Jurkat, Clone E6-1 (cell line): ENCODE measurements at places on chromosomes 2 and 18.
A peak's percentile ranks its signal among the peaks of the same experiment; 100 is the strongest.

GRCh38 chr2:164606557-164606956 is 14.7 kb downstream of the GRB14 start:
- no peak for DNase-seq

DNA sequence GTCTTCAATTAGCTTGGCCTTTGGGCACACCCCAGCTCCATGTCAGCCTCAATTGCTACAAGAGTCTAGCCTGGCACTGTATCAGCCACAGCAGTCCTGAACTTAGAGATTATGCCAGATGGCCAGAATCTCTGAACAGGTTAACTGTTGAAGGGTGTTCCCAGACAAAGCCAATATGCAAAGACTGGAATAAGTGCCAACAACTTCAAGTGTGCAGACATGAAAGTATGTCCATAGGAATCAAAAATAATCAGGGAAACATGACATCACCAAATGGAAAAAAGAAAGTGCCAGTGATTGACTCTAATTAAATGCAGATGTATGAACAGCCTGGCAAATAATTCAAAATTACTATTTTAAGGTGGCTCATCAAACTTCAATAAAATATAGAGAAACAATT is 98.5 kb upstream of the DOCK10 start:
- DNase-seq, result no peak

DNA sequence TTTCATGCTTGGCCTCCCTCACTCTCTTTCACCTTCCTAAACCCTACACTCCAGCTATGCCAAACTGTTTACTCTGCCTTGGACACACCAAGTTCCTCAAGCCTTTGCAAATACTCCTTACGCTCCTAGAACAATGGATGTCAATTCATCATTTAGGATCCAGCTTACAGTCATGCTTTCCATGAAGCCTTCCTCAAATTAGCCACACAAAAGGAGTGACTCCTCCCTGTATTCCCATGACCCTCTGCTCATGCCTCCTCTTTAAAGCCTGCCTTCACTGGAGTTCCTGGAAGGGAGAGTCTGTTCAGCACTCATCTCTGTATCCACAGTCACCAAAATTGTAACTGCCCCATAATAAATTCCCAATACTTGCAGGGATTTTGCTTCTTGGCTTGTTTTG is 721 bp upstream of the EHD3 start:
- no peak for DNase-seq

- DNase-seq, result no peak
Observed at GRCh38 chr2:110848519-110849030, 116.2 kb downstream of the ACOXL start.

GRCh38 chr2:169965495-169965894 is 138.2 kb downstream of the UBR3 start:
- no peak for DNase-seq

- no peak for DNase-seq
Observed at GRCh38 chr2:15927551-15928218, 12.7 kb upstream of the MYCN start.

GRCh38 chr2:60528281-60529020 is 25.0 kb downstream of the BCL11A start:
- DNase-seq, result no peak

DNA sequence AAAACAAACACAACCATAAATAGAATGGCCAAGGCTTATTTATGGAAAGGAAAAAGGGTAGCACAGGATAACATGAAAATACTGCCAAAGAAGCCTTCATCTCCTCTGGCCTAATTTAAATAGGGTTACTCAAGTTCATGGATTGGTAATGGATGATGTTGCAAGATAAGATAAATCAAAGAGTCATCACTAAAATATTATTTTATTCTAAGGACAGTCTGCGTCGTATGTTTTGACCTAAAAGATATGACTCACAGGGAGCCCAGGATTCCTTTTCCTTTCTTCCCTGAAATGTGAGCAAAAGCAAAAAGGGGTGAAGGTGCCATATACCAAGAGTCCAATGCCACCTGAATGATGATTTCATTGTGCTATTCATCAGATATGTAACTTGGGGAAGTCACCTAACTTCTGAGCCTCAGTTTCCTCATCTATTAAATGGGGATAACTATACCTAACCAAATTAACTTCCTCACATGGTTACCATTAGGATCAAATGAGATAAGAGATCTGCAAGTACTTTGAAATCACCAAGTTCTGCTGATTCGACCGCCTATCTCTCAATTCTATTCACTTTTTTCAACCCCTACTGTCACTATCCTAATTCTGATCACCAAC is 137.7 kb downstream of the THADA start:
- no peak for DNase-seq

- no peak for DNase-seq
Observed at GRCh38 chr2:188677142-188677541, 297.0 kb upstream of the COL3A1 start.

DNA sequence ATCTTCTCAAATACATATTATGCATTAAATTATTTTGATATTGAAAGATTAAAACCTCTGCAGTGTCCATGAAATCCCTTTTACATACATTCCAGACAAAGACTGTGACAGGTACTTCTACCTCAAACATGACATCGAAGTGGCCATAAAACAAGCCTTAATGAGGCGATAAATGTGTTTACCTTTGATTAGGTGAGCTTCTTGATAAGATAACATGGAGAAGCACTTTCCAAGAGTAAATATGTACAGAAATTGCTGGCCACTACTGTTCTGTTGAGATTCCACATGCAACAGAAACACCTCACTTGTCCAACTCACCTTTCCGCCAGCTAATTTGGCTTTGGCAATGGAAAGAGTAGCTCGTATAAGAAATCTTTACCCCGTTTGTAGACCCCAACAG is 55.2 kb downstream of the ZEB2 start:
- no peak for DNase-seq

DNA sequence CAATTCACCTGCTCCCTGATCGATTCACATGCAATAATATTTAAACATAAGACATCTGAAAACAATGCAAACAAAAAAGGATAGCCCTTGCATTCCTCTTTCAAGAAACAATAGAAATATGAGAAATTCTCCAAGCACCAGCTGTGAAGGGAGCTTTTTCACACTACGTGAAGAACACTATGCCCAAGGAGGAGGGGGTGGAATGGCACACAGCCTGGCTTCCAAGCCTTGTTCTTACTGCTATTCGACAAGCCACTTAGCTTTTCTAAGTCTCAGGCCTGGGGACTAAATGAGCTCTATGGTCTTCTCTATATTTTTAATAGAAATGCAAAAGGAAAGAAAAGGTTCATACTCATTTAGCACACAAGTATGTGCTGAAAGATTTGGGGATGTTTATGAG is 92.2 kb upstream of the CHRNA1 start:
- DNase-seq, result no peak

- DNase-seq, result no peak
Observed at GRCh38 chr2:232700154-232700553, 3.0 kb downstream of the GIGYF2 start.

- no peak for DNase-seq
Observed at GRCh38 chr2:155485141-155485842, 786.8 kb downstream of the KCNJ3 start.

- DNase-seq, result no peak
Observed at GRCh38 chr2:180203972-180204371, 196.9 kb upstream of the CWC22 start.

- DNase-seq, result no peak
Observed at GRCh38 chr2:126799301-126799700, 99.4 kb upstream of the TEX51 start.

- peak; percentile 24 for DNase-seq
Observed at GRCh38 chr2:62774555-62775366, 69.2 kb downstream of the EHBP1 start.

DNA sequence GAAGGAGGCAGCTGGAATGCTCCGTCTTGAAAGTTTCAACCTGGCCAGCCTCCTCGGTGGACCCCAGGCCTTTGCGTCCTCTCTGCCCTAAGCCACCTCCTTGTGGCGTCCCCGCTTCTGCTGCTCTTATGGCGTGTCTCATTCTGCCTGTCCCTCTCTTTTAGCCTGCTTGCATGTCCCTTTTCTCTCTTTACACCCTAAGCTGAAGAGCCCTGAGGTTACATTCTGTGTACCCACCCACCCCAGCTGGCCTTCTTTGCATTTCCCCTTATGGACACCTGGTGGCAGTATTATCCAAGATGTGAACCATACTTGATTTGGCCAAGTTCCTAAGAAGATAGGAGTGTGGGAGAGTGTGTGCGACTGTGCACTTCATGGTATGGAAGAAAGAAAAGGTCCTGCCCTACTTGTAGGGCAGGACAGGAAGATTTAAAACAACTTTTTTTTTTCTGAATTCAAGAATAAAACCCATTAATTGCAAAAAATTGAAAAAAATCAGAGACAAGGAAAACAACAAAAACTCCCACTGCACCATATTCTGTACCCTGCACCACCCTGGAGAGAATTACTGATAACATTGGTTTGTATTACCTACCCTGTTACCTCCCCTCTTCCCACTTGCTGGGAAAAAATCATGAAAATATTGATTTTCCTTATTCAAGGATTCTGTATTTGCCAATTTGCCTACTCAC is 77.4 kb downstream of the DYSF start:
- DNase-seq, result peak; percentile 48

DNA sequence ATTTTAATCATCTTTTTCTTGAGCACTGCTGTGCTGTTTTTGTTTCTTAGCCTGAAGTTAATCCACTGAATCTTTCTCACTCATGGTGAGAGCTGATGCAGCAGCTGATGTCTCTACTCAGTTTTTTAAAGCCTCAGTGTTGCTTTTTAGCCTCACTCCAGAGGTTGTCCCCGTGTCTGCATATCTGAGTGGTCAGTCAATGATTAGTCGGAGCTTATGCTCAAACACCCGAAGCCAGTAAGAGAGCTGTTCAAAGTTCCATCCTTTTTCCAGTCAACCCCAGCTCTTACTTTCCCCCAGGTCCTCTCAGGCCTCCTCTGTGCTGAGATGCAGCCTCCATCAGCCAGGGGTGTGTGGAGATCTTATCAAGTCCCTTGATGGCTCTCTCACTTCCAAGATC is 81.1 kb downstream of the MBOAT2 start:
- DNase-seq, result no peak

DNA sequence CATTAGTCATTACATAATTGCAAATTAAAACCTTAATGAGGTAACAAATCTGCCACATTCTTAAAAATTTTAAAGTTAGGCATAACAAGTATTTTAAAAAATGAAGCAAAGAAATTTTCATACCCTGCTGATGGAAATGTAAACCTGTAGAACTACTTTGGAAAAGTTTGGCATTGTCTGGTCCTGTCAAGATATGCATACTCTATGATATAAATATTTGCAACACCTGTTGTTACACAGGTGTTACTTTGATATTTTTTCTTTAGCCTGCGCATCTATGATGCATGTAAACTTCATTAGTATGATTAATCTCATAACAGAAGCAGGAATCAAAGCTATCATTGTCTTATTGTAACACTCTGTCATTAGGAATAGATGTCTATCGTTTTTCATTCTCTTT is 634.3 kb downstream of the TRIB2 start:
- no peak for DNase-seq

- no peak for DNase-seq
Observed at GRCh38 chr2:218569661-218570500, 1.2 kb downstream of the CNOT9 start.

DNA sequence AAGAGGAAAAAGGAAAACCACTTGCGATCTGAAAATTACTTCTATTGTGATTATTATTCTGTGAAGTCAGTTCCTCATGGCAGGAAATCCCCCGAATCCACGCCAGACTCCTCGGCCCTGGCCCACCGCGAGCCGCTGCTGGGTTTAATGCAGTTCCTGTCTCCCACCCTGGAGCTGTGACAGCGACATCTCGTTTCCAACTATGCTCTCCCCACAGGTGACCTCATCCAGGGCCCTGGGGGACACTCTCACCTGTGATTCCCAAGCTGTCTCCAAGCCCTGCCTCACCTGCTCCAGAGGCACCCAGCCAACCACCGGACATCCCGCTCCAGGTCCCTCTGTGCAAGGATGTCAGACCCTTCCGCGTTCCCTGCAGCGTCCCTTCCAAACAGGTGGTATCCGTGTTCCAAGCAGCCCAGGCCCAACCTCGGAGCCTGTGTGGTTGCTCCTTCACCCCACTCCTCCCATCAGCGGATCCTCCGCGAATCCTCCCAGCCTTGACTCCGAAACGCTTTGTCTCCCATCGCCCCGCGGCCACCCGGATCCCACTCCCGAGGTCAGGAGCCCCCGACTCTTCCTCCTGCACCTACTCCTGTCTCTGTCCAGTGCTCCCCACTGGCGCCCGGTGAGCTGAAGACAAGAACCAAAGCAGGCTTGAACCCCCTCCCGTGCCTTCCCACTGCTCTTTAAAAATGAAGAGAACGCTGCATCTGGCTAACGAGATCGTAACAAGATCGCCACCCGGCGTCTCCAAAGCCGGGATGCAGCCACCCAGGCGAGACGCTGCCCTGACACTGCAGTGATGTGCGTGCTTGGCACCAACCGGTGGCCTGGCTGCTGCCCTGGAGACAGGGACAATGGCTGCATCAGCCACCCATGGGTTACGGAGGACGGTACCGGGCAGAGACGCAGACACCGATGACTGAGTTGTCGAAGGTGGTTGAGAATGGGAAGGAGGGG is 96.5 kb downstream of the NDUFA10 start:
- DNase-seq, result no peak

- DNase-seq, result no peak
Observed at GRCh38 chr2:210267698-210268097, 42.5 kb upstream of the ACADL start.

GRCh38 chr2:127577973-127578372 is 42.5 kb downstream of the MYO7B start:
- DNase-seq, result no peak

DNA sequence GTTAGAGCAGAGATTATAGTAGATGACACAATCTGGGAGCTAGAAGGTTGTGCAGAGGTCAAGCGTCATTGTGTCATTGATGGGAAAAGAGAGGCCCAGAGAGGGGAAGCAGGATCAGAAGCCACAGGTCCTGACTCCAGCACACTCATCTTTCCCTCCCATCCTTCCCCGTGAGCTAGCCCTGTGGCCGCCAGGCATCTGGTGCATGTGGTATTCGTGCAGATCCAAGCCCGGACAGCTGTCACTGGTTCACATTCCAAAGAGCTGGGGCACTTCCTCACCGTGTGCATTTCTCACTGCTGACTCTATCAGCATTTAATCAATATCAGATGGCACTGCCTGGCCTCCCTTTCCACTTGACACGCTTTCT is 94.1 kb upstream of the THOC1 start:
- no peak for DNase-seq

- DNase-seq, result no peak
Observed at GRCh38 chr2:23620841-23621341, 235.9 kb downstream of the KLHL29 start.

DNA sequence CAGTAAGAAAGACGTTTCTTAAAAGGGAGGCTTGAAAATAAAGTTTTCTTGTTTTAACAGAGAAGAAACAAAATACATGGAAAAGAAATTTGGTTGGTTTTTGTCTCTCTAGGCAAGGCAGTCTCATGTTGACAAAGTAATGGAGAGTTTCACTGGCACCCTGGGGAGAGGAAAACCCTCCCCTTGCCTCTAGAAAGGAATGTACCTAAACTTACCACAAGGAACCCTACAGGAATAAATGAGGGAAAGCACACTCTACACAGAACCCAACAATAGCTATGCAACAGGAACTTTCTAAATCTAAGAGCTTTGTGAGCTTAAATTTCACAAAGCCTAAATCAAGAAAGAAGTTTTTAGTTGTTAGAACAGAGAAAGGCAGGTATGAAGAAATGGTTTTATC is 37.0 kb downstream of the FIGN start:
- no peak for DNase-seq

- no peak for DNase-seq
Observed at GRCh38 chr18:47274961-47275360, 23.5 kb upstream of the SKOR2 start.

- no peak for DNase-seq
Observed at GRCh38 chr2:100008956-100009355, 133.4 kb downstream of the AFF3 start.

- DNase-seq, result no peak
Observed at GRCh38 chr18:12658426-12659138, 675 bp upstream of the SPIRE1 start.
